ENCODE measurements at places on chromosomes 12 and 14.

DNA sequence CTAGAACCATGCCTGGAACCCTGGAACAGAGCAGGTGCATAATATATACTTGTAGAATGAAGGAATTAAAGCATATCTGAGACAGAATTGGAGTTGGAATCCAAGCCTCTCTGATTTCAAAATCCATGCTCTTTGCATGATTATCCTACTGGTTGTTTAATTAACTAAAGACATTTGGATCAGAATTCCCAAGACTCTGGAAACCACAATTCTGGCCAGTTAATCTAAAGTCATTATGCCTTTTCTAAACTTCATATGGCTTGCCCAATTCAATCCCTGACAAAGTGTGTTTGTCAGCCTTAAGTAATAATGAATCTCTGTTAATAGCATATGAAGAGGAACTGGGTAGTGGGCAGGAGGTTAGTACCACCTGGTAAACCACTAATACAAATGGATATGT, 422.6 kb downstream of the ATP23 start:
- no peak for DNase-seq

DNA sequence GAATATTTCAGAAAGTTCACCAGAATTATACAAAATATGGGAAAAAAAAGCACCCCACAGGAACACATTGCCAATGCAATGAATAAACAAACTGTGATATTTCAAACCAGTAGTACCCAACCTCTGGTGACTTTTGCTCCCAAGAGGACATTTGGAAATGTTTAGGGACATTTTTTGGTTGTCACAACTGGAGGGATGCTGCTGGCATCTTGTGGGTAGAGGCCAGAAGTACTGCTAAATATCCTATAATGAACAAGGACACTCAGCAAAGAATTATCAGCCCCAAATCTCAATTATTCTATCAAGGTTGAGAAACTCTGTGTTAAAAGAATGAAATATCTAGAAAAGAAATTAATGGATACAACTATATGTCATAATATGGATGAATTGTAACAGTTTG, 1334.4 kb upstream of the FLRT2 start:
- no peak for DNase-seq

DNA sequence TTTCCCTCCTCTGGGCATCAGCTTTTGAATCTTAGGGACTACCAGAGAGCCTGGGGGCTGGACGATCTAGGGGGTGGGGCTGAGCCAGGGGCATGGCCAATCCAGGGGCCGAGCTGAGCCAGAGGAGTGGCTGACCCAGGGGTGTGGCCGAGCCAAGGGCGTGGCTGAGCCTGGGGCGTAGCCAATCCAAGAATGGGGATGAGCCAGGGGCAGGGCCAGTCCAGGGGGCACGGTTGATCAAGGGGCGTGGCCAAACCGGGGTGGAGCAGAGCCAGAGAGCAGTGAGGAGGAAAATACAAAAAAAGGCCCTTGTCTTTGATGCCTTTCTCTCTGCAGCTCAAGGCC, 219.3 kb upstream of the NOS1 start:
- DNase-seq = peak; percentile 6

- DNase-seq = no peak
Measured at GRCh38 chr12:23899434-23899833, 50.0 kb downstream of the SOX5 start.

DNA sequence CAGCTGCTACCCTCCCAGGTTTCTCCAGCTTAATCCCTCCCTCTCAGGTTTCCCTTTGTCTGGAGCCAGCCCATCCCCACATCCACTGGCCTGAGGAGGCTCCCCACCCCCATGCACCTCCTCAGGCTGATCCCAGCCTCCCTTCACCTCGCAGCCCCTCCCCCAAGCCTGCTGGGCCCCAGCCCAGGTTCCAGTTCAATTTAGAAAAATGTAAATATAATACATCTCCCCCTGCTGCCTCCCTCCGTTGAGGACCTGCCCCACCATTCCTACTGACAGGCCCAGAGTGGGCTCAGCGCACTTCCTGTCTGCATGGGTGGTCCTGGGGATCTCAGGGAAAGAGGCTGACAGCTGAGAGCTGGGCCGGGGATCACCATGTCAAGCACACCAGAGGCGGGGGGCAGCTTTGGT, 155.8 kb downstream of the NTF3 start:
- no peak for DNase-seq

GRCh38 chr14:57412341-57412740, 22.0 kb downstream of the NAA30 start:
- no peak for DNase-seq

DNA sequence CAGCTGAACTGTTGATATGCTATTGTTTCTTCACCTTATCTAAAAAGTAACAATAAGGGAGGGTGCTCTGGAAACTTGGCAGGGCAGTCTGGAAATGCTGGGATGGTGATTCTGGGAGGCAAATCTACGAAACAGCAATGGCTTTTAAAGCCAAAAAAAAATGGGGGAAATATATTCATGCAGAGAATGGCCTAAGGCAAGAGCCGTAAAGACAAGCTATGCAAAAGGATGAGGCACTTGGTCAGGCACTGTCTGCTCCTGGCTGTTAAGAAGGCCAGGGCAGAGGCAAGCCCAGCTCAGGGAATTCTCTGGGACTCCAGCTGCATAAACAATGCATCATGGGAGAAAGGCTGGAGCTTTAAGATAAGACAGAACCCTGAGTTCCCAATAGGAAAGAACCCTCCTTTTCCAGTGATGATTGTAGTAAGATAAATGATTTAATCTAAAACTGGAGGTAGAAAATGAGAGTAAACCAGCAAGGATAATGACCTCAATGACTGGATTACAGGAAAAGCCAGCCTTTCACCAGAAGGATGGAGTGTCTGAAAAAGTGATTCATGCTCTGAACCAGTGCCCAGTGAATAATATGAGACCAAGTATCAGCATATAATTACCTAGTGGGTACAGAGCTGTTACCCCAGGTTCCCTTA, 46.0 kb downstream of the ITPR2 start:
- no peak for DNase-seq

- DNase-seq = no peak
Measured at GRCh38 chr14:100592461-100592891, 5.3 kb upstream of the BEGAIN start.

DNA sequence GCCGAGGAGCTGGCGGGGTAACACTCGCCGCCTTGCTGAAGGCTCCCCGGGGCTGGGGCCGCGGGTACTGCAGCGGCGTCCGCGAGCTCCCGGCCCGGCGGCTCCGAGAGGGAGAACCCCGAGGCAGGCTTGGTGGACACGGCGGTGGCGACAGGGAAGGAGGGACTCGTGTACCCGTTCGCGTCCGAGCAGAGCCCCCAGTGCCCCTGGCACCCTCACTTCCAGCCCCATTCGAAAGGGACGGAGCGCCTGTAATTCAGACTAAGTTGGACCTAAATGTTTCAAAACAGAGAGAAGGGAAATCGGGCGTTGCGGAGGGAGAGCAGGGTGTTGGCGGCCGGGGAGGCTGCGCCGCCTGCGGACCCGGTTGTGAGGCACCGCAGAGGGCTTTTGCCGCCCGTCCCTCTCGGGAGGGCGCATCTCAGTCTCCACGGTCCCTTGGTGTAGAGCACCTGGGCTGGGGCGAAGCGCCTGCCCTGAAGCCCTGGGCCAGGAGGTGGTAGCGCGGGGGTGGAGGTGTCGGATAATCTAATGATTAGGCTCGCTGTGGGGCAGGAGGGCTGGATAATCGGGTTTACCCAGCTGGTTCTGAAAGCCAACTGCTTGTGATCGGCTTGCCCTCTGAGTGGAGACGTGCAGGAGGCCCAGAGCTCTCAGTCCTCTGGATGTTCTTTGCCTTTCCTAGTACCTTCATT, 771 bp downstream of the DAAM1 start:
- DNase-seq = peak; percentile 27

GRCh38 chr12:69553628-69554248, 31.5 kb upstream of the CCT2 start:
- DNase-seq = no peak

DNA sequence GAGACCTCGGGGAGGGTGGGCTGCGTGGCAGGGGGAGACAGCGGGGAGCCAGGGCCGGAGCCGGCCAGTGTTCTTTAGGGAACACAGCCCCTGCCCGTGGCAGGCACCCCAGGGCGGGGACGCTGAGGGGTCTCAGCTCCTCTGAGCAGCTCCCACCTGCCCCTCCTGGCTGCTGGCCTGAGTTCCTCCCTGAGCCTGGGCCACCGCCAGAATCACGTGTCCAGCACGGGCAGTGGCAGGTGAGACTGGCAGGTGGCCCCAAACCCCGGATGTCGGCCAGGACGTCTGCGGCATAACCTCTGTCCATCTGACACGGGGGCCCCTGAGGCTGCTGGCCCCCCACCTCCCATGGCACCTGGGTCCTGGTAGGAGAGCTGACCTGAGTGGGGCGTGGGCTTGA, 25.1 kb downstream of the NOC4L start:
- no peak for DNase-seq

- DNase-seq = no peak
Measured at GRCh38 chr14:29220072-29220471, 453.5 kb downstream of the FOXG1 start.

- DNase-seq = no peak
Measured at GRCh38 chr14:76456200-76456599, 80.3 kb downstream of the ESRRB start.

GRCh38 chr14:20477211-20477876, 8.1 kb downstream of the PNP start:
- peak; percentile 17 for DNase-seq

DNA sequence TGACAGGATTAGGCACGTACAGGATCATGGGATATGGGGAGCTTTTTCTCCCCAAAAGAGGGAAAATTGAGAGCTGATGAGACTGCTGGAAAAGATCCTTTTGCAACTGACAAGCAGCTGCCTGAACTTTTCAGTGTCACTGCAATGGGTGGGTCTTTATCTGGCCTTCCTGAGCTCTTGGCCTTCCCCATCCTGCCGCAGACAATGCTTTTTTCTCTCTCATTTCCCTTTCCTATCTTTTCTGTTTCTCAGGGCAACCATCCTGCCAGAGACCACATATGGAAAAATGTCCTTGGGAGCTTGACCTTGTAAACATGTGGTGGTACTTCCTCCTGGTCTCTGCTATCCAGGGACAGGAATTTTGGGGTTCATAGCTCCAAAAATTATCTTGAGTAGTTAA, 75.8 kb downstream of the CALM1 start:
- no peak for DNase-seq

DNA sequence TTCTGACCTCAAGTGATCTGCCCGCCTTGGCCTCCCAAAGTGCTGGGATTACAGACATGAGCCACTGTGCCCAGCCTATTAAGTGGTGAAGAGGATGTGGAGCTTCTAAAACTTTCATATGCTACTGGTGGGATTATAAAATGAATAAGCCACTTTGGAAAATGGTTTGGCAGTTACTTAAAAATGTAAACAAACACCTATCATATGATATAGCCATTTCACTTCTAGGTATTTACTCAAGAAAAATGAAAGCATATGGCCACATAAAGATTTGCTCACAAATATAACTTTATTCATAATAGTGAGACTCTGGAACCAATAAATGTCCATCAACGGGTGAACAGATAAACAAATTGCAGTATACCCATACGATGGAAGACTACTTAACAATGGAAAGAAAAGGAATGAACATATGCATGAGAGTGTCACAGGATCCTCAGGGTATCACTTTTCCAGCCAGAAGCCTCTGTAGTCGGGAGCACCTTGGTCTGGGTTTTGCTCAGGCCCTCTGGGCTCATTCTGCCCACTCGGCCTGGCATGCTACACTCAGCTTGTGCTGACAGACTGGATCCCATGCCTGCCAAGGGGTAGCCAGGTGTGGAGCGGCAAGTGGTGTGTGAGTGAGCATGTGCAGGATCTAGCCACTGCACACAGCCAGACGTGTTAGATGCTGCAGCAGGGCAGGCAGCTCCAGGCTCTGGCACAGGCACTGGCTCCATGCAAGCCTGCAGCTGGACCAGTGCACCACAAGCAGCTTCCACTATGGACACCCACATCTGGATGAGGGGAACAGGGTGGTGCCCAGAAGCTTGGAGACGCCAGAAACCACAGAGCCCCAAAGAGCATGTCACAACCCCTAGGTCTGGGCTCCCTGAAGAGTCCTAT, 213.2 kb upstream of the DIO3 start:
- DNase-seq = no peak

GRCh38 chr12:25623816-25624215, 70.7 kb upstream of the LMNTD1 start:
- DNase-seq = no peak

DNA sequence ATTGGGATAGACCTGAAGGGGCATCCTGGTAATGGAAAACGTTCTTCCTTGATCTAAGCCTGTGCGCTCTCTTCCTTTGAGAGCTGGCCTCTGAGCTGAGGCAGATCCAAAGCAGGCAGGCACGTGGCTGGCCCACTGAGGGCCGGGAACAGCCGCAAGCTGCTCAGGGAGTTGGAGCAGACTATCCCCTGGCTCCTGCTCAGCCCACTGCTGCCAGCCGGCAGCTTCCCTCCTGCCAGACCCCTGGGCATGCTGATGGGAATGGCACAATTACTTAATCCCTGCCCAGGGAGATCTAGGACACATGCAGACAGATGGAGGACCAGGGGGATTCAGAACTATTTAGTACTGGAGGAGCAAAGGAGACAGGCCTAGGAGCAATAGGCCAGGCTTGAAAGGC, 14.4 kb downstream of the NEUROD4 start:
- no peak for DNase-seq

GRCh38 chr14:56112781-56113180, 5.4 kb upstream of the PELI2 start:
- DNase-seq = no peak
